CD8-positive, alpha-beta memory T cell (primary cell): ENCODE measurements at places on chromosomes 7 and 10. TPM values are rescaled to one million over a fixed set of nuclear protein-coding genes. Genes with fewer than 3 reads are reported as not detected.

- no peaks in the 10 kb centered on the region for H3K4me1 ChIP-seq
- DNase-seq, result no peak
- no peaks in the 10 kb centered on the region for H3K36me3 ChIP-seq
- no peaks in the 10 kb centered on the region for H3K27me3 ChIP-seq
- no peak overlapping the region for H3K27ac ChIP-seq
- H3K4me3 ChIP-seq, result no peak overlapping the region
Observed at GRCh38 chr7:11196143-11196542, 222.5 kb downstream of the PHF14 start.

GRCh38 chr10:7179536-7179935, 231.3 kb downstream of the SFMBT2 start:
- H3K27ac ChIP-seq, result no peak overlapping the region
- no peak for DNase-seq
- H3K4me1 ChIP-seq, result no peaks in the 10 kb centered on the region
- H3K27me3 ChIP-seq, result no peaks in the 10 kb centered on the region

- peaks cover 4% of the 10 kb centered on the region for H3K27me3 ChIP-seq
- DNase-seq, result no peak
Observed at GRCh38 chr10:77563638-77564270, 73.9 kb downstream of the KCNMA1 start.

GRCh38 chr7:85736085-85736484, 549.2 kb upstream of the SEMA3D start:
- H3K4me3 ChIP-seq, result no peak overlapping the region
- no peaks in the 10 kb centered on the region for H3K36me3 ChIP-seq
- H3K27ac ChIP-seq, result no peak overlapping the region
- no peak for DNase-seq

GRCh38 chr7:22589641-22590201, 89.7 kb upstream of the STEAP1B start:
- H3K27me3 ChIP-seq, result no peaks in the 10 kb centered on the region
- no peak overlapping the region for H3K27ac ChIP-seq
- H3K36me3 ChIP-seq, result no peaks in the 10 kb centered on the region
- DNase-seq, result no peak

DNA sequence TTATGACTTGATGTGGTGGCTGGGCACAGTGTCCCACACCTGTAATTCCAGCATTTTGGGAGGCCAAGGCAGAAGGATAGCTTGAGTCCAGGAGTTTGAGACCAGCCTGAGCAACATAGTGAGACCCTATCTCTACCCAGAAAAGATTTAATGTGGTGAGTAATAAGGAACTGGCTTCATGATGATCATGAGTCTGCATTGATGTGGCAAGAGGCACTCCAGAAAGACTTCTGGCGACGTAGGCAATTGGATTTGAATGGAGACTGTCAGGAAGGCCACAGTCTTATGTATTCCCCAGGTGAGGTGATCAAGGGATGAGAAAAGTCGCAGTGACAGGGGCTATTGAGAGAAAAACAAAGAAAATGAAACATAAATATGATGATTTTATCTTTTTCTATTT, 138.0 kb downstream of the CACNB2 start:
- H3K36me3 ChIP-seq, result no peaks in the 10 kb centered on the region
- H3K27ac ChIP-seq, result no peak overlapping the region
- DNase-seq, result no peak
- H3K27me3 ChIP-seq, result no peaks in the 10 kb centered on the region
- H3K4me3 ChIP-seq, result no peak overlapping the region
- H3K4me1 ChIP-seq, result no peaks in the 10 kb centered on the region

GRCh38 chr7:151873402-151873965, 3.4 kb downstream of the PRKAG2 start:
- peaks cover 12% of the 10 kb centered on the region for H3K4me1 ChIP-seq
- H3K27me3 ChIP-seq, result no peaks in the 10 kb centered on the region
- no peak overlapping the region for H3K4me3 ChIP-seq
- no peaks in the 10 kb centered on the region for H3K36me3 ChIP-seq

GRCh38 chr10:85318809-85319807, 990.7 kb downstream of the CCSER2 start:
- H3K27ac ChIP-seq, result no peak overlapping the region
- H3K4me1 ChIP-seq, result no peaks in the 10 kb centered on the region
- no peaks in the 10 kb centered on the region for H3K36me3 ChIP-seq
- no peak for DNase-seq
- H3K27me3 ChIP-seq, result no peaks in the 10 kb centered on the region

Gene LRRC61
- total RNA-seq, result 32.0 TPM

DNA sequence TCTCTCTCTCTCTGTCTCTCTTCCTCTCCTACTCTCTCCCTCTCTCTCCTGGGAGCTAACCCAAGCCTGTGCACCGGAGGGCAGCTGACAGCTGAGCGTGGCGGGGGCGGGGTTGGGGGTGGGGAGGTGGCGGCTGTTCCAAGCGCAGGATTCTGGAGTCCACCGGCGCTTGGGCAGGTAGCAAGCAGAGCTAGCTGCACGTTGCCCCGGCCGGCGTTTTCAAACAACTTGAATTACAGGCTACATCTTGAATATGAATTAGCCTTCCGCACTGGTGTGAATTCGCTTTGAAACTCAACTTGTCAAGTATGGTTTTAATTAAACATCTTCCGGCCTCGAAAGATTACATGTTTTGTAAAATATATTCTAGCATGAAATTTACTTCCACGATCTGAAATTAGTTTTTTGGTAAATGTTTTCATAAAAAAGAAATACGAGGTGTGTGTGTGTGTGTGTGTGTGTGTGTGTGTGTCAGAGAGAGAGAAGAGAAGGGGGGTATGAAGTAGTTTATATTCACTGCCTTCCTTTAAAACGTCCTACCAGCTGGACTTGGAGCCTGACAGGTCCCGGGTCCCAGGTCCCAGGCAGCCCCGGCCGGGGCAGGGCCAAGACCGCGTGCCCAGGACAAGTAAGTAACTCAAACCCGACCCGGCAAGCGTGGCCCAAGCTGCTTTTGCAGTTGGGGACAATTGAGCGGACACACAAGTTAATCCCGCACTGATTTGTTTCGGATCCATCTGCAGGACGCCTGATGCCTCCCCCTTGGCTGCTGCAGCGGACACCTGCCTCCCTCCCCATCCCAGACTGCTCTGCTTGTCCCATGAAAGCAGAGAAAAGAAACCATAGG, 9.0 kb upstream of the DLX6 start:
- no peaks in the 10 kb centered on the region for H3K4me1 ChIP-seq
- H3K36me3 ChIP-seq, result no peaks in the 10 kb centered on the region
- no peak for DNase-seq
- no peak overlapping the region for H3K4me3 ChIP-seq
- H3K27ac ChIP-seq, result no peak overlapping the region

- no peaks in the 10 kb centered on the region for H3K27me3 ChIP-seq
- H3K27ac ChIP-seq, result no peak overlapping the region
- peak; percentile 54 for DNase-seq
- peaks cover 54% of the 10 kb centered on the region for H3K4me1 ChIP-seq
Observed at GRCh38 chr7:151018421-151019129, 5.7 kb downstream of the ATG9B start.
